Stimulated activated CD4-positive, alpha-beta T cell treated with anti-CD3 and anti-CD28 coated beads, Interleukin-1b, Interleukin-23, amount 100 ng/mL, for 1 hour (primary cell): ENCODE measurements at places on chromosomes 6 and 20.
A peak's percentile ranks its signal among the peaks of the same experiment; 100 is the strongest.

- no peak for DNase-seq
Measured at GRCh38 chr20:17557675-17558006, 12.2 kb upstream of the DSTN start.

DNA sequence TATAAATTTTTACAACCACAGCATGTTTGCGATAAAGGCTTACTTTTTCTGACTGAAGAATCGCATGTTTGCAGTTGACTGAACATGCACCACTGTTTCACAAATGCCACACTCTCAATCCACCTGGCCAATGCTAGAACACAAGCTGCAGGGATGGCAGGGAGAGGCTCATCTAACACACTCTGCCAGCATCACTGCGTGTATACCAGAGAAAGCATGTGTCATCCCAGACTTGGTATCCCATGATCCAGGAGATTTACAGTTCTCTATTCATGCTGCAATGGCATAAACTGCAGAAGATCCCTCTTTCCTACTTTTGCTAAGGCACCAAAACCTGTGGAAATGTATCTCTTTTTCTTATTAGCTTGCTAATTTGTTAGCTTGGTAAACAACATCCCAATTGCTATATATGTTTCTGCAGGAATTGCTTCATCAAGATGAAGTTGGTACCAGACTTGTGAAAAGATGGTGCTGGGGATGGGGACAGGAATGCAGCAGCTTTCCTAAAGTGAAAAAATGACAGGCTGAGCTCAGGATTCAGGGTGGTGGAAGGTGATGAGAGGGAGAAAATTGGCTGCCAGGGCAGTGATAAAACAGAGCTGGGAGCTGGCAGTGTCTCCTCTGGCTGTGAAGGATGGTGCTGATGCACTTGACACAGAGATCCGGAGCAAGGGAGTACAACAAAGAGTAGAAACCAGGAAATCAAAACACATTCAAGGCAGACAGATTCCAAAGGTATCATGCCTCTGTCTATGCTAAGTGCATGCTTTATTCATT is 186.9 kb downstream of the HIVEP2 start:
- DNase-seq = no peak

GRCh38 chr6:47375426-47375825 is 65.7 kb upstream of the TNFRSF21 start:
- DNase-seq = no peak

DNA sequence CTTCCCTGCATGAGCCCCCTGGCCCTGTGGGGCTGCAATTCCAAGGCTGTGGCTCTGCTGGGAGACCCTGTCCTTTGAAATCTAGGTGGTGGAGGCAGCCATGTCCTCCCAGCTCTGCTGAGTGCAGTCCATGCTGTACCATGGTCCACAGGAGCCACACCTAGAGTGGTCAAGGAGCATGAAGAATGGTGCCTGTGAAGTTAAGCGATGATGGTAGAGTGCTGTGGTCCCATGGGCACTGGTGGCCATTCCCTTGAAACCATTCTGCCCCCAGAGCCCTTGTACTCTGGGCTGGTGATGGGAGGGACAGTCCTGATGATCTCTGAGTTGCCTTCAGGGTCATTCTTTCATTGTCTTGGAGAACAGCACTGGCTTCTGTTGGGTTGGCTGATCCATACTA is 55.3 kb downstream of the EFCAB8 start:
- DNase-seq = no peak

- DNase-seq = no peak
Measured at GRCh38 chr6:160430751-160431150, 82.6 kb downstream of the SLC22A3 start.

- no peak for DNase-seq
Measured at GRCh38 chr6:38498085-38498484, 141.6 kb downstream of the BTBD9 start.

- DNase-seq = no peak
Measured at GRCh38 chr20:57703013-57703412, 6.8 kb downstream of the PMEPA1 start.

- DNase-seq = no peak
Measured at GRCh38 chr6:90369651-90370050, 73.0 kb upstream of the BACH2 start.

- DNase-seq = no peak
Measured at GRCh38 chr20:51076786-51077685, 54.1 kb upstream of the KCNG1 start.

DNA sequence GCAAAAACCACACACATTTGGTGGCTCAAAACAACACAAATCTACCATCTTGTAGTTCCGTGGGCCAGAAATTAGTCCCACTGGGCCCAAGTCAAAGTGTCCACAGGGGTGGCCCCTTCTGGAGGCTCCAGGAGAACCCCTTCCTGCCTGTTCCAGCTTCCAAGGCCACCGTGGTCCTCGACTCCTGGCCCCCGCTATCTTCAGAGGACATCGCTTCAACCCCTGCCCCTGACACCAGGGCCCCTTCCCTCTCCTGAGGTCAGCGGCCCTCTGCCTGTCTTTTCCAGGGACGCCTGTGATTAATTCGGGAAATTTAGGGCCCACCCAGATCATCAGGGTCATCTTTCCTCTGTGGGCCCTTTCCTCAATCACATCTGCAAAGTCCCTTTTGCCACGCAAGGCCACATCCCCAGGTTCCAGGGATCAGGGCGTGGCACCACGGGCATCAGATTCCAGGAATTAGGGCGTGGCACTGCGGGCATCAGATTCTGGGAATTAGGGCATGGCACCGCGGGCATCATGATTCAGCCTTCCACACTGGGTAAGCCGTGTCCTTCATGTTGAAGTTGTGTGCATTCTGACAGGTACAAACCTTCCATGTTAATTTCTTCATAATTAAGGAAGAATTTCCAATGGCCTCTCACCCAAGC is 59.9 kb upstream of the SMOC2 start:
- no peak for DNase-seq

GRCh38 chr6:159606786-159607185 is 86.3 kb downstream of the SOD2 start:
- no peak for DNase-seq

DNA sequence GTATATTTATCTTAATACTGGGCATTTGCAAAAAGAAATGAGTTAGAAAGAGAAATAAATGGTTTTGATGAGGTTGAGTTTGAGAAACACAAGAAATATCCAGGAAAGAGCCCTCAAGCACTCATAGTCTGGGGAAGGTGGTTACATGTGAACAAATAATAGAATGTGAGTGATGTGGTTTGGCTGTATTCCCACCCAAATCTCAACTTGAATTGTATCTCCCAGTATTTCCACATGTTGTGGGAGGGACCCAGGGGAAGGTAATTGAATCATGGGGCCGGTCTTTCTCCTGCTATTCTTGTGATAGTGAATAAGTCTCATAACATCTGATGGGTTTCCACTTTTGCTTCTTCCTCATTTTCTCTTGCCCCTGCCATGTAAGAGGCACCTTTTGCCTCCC is 334.1 kb downstream of the COL12A1 start:
- no peak for DNase-seq

DNA sequence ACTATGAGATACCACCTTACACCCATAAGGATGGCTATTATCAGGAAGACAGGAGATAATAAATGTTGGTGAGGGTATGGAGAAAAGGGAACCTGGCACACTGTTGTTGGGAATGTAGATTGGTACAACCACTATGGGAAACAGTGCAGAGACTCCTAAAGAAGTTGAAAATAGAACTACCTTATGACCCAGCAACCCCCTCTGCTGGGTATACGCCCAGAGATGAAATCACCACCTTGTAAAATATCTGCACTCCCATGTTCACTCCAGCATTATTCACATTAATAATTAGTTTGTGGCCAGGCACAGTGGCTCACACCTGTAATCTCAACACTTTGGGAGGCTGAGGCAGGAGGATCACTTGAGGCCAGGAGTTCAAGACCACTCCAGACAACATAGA is 26.8 kb downstream of the ZBTB9 start:
- DNase-seq = no peak

- no peak for DNase-seq
Measured at GRCh38 chr6:139249395-139249794, 42.4 kb downstream of the TXLNB start.

DNA sequence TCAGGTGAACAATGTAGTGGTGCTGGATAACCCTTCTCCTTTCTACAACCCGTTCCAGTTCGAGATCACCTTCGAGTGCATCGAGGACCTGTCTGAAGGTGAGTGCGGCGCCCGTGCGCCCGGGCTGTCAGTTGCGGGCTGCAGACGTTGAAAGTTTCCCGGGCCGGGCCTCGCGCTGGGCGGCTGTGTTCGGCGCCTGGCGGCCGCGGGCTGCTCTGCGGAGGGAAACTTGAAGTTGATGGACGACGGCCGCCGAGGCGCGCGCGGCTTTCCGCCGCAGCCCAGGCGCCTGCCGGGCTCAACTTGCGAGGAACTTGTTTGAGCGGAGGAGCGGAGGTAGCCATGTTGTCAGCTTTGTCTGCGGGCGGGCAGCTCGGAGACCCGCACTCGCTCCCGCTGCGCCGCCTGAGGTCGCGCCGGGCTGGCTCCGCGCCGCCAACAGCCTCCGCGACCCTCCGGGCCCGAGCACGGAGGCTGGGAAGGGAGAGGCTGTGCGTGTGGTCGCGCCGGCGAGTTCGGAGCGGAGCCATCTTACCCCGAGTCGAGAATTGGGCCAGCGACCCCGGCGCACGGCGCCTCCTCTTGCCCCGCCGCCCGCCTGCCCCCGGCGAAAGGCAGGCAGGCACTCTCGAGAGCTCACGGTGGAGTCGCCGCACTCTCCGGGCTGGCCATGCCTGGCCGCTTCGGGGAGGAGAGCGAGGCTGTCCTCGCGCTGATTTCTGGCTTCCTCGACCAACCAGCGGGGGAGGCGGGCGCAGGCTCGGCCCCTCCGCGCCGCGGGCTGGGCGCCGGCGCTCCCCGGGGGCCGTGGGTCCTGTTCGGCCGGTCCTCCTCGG is 691 bp downstream of the ASF1A start:
- peak; percentile 16 for DNase-seq

DNA sequence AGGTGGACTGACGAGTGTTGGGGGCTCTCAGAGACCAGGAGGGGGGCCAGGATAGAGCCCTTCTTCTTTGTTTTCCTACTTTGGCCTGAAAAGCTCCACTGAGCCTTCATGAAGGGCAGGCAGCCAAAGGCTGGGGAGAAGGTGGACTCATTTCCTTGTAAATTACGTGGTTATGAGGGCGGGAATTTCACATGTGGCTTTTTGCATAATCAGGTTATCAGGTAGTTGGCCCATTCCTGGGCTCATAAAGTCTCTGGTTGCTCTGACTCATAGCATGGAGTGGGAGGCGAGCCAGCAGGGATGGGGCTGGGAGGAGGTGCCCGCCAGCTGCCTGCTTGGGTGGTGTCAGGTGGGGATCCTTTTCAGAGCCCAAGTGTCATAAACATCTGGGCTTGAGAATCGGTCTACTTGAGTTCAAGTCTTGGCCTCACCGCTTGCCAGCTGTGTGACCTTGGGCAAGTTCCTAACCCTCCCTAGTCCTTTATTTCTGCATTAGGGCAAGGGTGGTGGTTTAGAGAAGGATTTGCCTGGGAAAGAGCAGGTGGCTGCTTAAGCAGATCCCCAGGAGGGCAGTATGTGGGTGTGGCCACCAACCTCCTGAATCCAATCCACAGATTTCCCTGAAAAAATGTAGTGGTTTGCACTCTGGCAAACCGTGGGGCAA is 26.5 kb upstream of the RNF24 start:
- no peak for DNase-seq

DNA sequence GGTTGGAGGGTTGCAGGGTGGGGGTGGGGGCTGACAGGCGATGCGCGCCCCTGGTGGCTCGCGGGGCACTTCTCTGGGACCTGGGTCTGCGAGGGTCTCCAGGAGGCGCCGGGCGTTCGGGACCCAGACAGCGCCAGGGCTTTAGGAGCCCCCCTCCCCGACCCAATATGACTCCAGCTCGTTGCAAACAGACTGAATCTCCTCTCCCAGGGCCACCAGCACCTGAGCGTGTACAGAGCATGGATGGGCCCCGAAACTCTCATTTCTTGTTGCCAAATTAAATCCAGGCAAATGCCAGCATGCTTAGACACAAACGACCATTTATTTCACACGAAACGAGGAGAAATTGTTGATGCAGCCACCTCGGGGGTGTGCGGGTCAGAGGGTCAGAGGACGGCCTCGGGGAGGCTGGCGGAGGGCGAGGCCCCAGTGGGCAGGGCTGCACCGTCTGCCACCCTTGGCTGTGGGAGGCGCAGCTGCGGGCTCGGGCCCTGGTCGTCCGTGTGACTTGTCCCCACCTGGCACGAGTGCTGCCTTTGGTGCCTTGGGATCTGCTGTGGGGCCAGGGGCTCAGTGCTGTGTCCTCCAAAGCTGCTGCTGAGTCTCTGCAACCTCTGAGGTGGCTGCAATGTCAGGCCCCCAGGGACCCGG is 20.9 kb upstream of the GATA5 start:
- DNase-seq = no peak

- no peak for DNase-seq
Measured at GRCh38 chr6:53672237-53672636, 6.7 kb upstream of the KLHL31 start.

DNA sequence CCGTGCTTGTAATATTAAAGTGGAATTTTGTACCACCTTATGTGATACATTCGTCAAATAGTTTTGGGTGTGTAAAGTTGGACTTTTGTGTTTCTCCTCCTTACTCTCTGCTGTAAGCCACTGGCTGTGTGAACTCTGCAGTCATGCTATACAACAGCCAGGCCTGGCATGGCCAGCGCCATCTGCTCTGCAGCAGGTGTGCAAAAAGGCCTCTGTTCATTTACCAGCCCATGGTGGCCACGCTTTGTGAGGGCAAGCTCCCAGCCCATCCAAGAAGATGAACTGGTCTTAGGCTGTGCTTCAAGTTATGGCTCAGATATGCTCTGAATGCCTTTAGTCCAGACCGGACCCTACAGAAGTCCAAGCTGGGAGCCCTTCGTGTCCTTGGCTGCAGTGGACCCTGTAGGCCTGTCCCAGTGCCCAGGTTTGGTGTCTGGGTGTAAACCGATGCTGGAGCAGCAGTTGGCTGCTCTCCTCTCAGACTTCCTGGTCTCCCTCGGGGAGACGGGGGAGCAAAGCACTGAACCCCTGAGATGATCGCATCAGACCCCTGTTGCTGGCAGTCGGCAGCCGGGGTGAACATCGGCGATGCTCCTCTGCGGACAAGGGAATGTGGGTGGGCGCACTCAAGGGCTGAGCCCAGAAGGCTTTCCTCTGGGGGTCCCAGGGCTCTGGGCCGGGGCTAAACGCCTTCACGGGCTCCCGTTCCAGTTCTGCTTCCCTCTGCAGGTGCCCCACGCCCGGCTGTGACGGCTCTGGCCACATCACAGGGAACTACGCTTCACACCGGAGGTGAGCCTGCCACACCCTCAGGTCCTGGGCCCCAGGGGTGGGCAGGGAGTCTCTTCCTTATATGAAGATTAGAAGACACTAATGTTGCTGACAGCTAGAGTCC is 28.6 kb upstream of the PCMTD2 start:
- no peak for DNase-seq

- no peak for DNase-seq
Measured at GRCh38 chr6:98094696-98095095, 739.7 kb upstream of the POU3F2 start.

DNA sequence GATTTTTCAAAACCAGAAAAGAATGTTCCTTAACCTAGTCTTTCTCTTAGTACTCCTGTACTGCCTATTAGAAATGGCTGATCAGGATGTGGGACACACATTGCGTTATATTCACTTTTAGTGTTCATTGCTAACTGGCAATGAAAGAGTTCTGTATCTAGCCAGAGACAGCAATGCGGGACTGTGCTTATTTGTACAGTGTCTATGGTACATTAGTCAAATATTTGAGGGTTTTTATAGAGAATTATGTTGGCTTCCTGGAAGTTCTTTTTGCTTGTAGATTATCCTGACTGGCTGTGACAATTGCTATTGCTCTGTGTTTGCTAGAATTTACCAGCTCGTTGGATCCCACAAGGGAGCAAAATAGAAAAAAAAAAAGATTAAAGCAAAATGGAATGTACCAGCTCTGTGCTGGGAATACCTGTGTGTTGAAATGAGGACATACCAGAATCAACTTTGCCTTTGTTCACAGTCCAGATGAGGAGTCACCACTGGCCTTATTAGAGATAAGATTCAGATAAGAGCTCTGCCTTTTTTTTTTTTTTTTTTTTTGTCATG is 22.4 kb upstream of the IFNGR1 start:
- DNase-seq = no peak
